ENCODE measurements at places on chromosomes 11 and 22.

GRCh38 chr22:49334449-49334789, 493.3 kb downstream of the BRD1 start:
- no peak for DNase-seq

GRCh38 chr22:49168219-49168813, 659.4 kb downstream of the BRD1 start:
- DNase-seq = no peak

DNA sequence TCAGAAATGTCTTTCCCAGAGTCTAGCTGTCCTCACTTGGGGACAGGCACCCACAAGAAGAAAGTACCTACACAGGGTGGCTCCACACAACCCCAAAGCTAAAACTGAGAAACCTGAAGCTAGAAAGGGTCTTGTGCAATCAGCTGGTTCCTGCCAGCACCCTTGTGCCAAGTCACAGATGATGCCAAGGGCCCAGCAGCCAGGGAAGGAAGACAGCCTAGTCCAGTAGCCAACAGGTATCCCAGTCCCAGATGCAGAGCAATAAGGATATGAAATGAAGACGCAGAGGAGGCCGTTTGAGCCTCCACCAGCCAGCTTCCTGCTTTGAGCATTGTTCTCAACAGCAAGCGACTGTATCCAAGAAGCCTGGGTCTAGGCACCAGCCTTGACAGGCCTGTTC, 6.1 kb downstream of the PLEKHA7 start:
- DNase-seq = no peak

DNA sequence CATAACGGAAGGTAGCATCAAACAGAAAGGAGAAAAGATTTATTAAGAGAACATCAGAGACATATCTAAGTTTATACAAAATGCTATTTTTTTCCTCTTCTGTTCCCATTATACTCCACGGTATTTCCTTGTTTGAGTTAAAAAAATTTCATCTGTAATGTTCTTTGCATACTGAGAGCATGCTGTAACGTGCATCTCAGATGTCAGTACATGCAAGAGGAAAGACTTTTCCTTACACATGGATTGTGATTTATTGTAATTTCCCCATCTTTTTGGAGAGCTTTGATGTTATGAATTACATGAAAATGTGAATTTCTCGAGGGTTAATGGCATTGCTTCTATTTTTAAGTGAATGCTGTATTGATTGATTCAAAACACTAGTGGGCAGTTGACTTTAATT, 1164.0 kb downstream of the LRRC4C start:
- DNase-seq = no peak

DNA sequence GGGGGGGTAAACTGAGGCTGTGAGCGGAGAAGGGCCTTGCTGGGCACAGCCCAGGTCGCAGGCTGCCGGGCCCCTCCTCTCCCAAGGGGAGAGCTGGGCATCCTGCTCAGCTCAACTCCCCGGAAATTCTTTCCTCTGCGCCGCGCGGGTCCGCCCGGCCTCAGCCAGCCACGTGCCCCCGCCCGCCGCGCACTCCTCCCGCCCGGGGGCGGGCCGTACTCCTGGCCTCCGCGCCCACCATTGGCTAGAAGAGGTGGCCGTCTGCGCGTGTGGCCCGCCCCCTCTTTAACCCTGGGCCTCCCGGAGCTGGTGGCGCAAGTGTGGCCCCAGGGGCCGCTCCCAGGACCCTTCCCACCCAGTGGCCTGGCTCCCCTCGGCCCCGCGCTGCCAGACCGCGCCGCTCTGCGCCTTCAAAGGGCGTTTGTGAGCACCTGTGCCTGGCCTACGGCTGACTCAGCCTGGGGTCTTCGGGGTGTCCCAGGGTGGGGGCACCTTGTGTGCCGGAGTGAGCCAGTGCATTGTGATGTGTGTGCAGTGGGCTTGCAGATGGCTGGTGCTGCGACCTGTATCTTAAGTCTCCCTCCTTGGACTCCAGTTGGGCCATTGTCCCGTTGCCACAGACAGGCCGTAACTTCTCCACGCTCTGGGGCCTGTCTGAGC, 2.0 kb downstream of the MRGPRF start:
- peak; percentile 32 for DNase-seq

DNA sequence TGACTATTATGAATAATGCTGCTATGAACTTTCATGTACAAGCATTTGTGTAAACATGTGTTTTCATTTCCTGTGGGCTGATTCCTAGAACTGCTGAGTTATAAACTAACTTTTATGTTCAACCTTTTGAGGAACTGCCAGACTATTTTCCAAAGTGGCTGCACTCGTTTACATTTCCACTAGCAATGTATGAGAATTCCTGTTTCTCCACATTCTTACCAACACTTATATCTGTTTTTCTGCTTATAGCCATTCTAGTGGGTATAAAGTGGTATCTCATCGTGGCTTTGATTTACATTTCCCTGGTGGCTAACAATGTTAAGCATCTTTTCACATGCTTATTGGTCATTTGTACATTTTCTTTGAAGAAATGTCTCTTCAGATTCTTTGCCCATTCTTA, 35.2 kb upstream of the SCUBE2 start:
- no peak for DNase-seq

- no peak for DNase-seq
Observed at GRCh38 chr22:22410121-22410520, 98.4 kb downstream of the ZNF280B start.

- DNase-seq = no peak
Observed at GRCh38 chr11:100152766-100153165, 534.3 kb upstream of the ARHGAP42 start.

DNA sequence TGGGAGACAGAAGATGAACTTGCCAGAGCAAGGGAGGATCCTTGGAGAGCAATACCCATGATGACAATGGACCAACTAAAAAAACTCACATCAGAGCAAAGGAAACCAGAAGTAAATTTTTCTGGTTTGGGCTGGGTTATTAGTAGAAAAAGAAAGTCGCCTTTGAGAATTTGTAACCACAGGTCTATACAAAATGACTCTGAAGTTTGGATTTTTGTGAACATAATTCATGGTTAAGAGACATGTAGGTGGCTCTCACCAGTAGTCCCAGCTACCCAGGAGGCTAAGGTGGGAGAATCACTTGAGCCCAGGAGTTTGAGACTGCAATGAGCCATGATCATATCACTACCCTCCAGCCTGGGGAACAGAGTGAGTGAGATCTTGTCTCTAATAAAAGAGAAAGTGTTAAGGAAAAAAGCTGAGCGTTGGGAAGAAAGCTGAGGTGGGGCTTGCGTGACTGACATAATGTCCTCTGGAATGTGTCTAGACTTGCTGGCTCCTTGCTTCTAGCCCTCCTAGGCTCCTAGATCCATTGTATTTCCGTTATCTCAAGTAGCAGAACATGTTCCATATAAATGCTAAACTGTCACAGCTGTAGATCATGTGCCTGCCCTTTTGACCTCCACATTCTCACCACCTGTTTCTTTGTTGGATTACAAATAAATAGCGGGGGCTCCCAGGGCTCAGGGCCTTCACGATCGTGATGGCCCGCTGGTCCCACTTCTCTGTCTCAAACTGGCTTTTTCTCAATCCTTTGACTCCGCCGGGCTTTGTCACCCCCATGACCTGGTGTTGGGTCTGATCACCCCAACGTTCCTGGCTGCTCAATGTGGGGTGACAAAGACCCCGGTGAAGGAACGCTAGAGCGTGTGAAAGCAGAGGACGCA, 56.2 kb upstream of the SC5D start:
- no peak for DNase-seq

GRCh38 chr22:23177197-23177596, 3.1 kb upstream of the BCR start:
- no peak for DNase-seq

GRCh38 chr11:13289081-13289480, 11.5 kb downstream of the BMAL1 start:
- no peak for DNase-seq

- no peak for DNase-seq
Observed at GRCh38 chr22:32100711-32101110, 57.6 kb downstream of the SLC5A1 start.

GRCh38 chr11:83311701-83312100, 25.5 kb upstream of the CCDC90B start:
- DNase-seq = no peak

DNA sequence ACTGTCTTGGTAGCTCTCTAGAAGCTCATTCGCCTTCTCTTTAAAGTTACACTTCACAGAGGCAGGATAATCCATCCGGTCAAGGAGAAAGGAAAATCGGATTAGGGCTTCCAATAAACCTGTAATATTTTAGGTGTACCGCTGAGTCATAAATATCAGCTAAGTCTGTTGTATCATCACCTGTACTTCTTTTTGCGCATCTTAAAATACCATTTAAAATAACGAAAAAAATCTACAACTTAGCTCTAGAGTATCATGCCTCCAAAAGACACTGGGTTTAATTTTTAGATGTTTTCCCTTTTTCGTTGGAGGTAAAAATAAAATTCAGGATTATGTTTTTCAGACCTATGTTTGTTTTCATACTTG, 41.5 kb upstream of the INCENP start:
- no peak for DNase-seq

GRCh38 chr11:109971184-109971523, 122.0 kb upstream of the ZC3H12C start:
- no peak for DNase-seq

GRCh38 chr11:106925245-106925644, 93.0 kb downstream of the GUCY1A2 start:
- DNase-seq = no peak

DNA sequence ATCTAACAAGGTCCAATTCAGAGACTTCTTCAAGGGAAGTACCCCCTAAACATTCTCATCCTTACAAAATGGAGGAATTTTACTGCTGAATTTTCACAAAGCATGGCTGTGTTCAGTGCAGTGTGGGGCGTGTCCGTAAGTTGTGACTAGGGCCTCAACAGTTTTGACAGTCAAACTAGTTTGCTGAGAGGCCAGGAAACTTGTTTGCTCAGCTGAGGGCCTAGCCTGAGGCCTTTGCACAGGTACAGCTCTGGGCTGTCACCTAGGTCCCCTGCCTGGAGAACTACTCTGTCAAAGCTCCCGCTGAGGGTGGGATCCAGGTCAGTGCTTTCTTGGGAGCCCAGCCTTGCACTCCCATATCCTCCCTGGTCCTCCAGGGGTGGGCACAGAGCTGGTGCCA, 27.9 kb downstream of the TCP11L1 start:
- no peak for DNase-seq

GRCh38 chr11:96200243-96200642, 142.8 kb downstream of the MAML2 start:
- no peak for DNase-seq

DNA sequence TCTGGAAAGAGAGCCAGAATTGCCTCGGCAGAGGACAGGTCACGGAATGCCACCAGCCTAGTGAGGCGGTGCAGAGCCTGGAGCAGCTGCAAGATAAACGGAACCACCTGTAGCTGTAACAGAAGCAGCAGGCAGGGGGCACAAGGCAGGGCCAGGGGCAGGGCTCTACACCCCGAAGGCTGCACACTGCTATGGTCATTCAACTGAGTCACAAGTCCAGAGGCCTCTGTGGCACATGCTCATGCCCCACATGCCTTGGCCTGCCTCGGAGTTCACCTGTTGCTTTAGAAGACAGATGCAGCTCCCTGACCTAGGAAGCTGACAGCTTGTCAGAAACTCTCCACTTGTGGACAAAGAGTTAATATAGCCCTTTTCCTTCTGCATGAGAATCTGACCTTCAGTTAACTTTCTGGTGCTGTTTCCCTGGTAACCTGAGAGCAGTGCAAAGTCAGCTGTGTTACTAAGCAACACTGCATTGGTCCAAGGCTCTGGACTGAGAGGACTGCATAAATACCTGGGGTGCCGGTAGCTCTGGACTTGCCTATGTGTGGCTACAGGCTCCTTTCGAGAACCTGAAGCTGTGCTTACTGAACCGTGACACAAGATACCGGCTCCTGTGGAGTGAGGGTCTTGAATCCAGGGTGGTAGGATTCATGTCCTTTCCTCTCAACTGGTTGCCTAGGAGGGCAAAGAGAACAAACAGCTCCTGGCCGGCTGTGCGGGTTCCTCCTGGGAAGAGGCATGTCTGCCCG, 10.5 kb downstream of the COMMD9 start:
- DNase-seq = no peak

GRCh38 chr11:34432822-34433221, 5.9 kb upstream of the CAT start:
- no peak for DNase-seq

DNA sequence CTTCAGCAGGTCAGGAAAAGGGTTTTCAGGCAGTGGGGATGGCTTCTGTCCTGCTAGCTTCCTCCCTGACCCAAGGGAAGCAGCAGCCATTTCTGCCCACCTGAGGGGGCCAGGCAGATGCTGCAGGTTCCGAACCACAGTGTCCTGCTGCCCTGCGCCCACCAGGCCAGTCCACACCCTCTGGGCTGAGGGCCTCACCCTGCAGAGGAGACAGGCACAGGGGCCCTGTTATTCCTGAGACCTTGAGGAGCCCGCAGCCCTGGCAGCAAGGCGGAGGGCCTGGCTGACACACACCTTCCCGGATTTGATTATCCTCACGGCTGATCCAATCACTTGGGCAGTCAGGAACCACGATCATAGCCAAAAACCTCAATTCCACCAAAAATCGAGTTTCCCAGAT, 725.8 kb downstream of the BRD1 start:
- DNase-seq = no peak

- DNase-seq = no peak
Observed at GRCh38 chr11:109196016-109196415, 226.0 kb upstream of the C11orf87 start.

- DNase-seq = no peak
Observed at GRCh38 chr22:28541137-28541536, 138.5 kb downstream of the TTC28 start.

- DNase-seq = peak; percentile 67
Observed at GRCh38 chr11:44927174-44927661, 23.5 kb downstream of the TP53I11 start.

Data from stimulated activated CD4-positive, alpha-beta T cell treated with anti-CD3 and anti-CD28 coated beads, Interleukin-4, amount 100 ng/mL, for 24 hours (primary cell).